ENCODE measurements at places on chromosomes 5 and 9. TPM values are rescaled to one million over a fixed set of nuclear protein-coding genes. Genes with fewer than 3 reads are reported as not detected.

The NEURL1B gene
- polyA plus RNA-seq, result 15.9 TPM

The PCDHA9 gene
- 0.11 TPM for polyA plus RNA-seq

The IFNE gene
- 0.17 TPM for polyA plus RNA-seq

The PAPPA gene
- 2.4 TPM for polyA plus RNA-seq

The SLCO4C1 gene
- 0.44 TPM for polyA plus RNA-seq

The PCDHGA9 gene
- 21.4 TPM for polyA plus RNA-seq

The EGFLAM gene
- 33.1 TPM for polyA plus RNA-seq

The TNC gene
- 157 TPM for polyA plus RNA-seq

The SPATA9 gene
- polyA plus RNA-seq, result 1.7 TPM

The PDZD2 gene
- polyA plus RNA-seq, result 36.8 TPM

The FLT4 gene
- polyA plus RNA-seq, result 8.3 TPM

The ZNF366 gene
- 4.3 TPM for polyA plus RNA-seq

The MCCC2 gene
- polyA plus RNA-seq, result 44.6 TPM

The SVEP1 gene
- polyA plus RNA-seq, result 3.0 TPM

The CD72 gene
- 0.40 TPM for polyA plus RNA-seq

The RNF208 gene
- polyA plus RNA-seq, result 66.6 TPM

The PCDHB5 gene
- polyA plus RNA-seq, result 5.9 TPM

The RNF183 gene
- 0.12 TPM for polyA plus RNA-seq

The PCDHA3 gene
- polyA plus RNA-seq, result 13.2 TPM

The CORO2A gene
- 5.3 TPM for polyA plus RNA-seq

The LCN2 gene
- 0.29 TPM for polyA plus RNA-seq

The PTGS1 gene
- 5.6 TPM for polyA plus RNA-seq

The PCDHA10 gene
- polyA plus RNA-seq, result 10.8 TPM
